ENCODE measurements at places on chromosomes 5 and 9. TPM values are rescaled to one million over a fixed set of nuclear protein-coding genes. Genes with fewer than 3 reads are reported as not detected.

DNA sequence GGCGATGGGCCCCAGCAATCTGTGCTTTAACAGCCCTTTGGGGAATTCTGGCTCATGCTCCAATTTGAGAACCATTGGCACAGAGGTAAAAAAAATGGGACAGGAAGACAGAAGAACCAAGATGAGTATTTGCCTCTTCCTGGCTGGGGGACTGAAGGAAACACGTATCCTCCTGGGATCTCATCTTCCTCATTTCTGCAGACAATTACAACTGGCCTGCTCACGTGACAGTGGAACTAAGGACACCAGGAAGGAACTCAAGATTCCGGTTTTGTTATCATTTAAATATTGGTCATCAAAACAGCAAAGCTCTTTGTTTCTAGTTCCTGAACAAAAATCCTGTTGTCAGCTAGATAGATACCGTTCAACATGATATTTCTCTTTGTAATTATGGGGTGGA, 216.0 kb upstream of the DAP start:
- ATAC-seq, result no peak

- ATAC-seq, result no peak
These were observed 88.5 kb upstream of the SMC5 start for GRCh38 chr9:70170151-70170790.

CACNA1B gene
- not detected for total RNA-seq

GLIPR2 gene
- total RNA-seq, result 8.8 TPM

DNA sequence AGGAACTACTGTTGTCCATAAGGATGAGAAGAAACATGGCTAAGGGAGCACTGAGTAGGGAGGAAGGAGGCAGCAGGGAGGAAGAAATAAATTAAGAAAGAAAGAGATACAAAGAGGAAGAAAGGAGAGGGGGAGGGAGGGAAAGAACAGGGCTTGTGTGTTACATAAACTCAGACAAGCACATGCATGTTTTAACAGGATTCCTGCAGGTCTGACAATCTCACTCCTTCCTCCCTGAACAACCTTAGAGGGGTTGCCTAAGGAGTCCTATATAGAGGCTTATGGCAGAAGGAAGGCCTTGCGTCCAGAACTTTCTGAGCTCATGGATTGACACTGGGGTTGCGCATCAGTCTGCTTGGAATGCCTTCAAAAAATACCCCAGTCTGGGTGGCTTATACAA, 4.2 kb upstream of the KCNIP1 start:
- ATAC-seq, result peak; percentile 40

GRCh38 chr5:172278356-172278755, 5.2 kb downstream of the UBTD2 start:
- no peak for ATAC-seq

ADAM19 gene
- 2.2 TPM for total RNA-seq

GRCh38 chr5:127834094-127834531, 130.9 kb downstream of the CCDC192 start:
- no peak for ATAC-seq

APBA1 gene
- 0.76 TPM for total RNA-seq

GRCh38 chr9:107858260-107858659, 368.7 kb upstream of the KLF4 start:
- no peak for ATAC-seq

DNA sequence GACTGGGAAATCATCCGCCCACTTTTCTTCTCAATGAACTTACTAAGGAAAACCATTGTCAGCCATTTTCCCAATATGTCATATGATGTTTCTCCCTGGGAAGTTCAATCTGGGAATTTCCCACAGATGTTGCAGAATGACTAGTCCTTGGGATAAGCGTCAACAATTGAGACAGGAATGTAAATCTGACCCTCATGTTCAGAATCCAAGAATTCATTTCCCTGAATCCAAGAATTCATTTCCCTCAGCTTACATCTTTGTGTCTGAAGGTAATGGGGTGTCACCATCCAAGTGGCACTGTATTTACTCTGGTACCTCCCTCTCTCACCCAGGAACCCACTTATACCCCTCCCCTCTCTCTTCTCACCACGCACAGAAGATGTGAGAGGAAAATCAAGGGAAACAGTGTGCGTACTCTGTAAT, 7.4 kb downstream of the KLF9 start:
- no peak for ATAC-seq

PCDHGC4 gene
- total RNA-seq, result 1.1 TPM

- peak; percentile 94 for ATAC-seq
These were observed 1164.6 kb upstream of the CDH18 start for GRCh38 chr5:21152611-21153010.

GRCh38 chr9:72681283-72681630, 159.8 kb downstream of the TMC1 start:
- ATAC-seq, result no peak

NRG2 gene
- total RNA-seq, result 1.9 TPM

DUSP1 gene
- 101 TPM for total RNA-seq

- ATAC-seq, result no peak
These were observed 2.5 kb downstream of the MAPK9 start for GRCh38 chr5:180289433-180289832.

- no peak for ATAC-seq
These were observed 201.2 kb downstream of the NXNL2 start for GRCh38 chr9:88736136-88736637.

ZNF366 gene
- total RNA-seq, result 1.1 TPM

DNA sequence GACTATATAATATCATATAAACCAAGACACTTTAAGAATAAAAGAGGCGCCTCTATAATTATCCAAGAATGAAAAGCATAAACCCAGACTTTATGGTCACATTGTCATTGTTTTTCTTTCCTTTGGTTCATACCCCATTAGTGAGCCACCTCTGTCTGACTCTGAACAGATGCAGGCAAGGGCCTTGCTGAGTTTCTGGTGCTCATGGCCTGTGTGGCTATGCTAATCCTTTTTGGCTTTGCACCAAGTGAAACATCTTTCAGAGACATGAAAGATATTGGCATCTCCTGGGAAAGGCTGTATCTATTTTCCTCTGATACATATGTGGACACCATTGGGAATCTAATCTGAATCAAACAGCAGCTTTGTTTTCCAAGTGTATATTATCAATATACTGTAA, 222.5 kb downstream of the CHSY3 start:
- no peak for ATAC-seq

- no peak for ATAC-seq
These were observed 22.3 kb downstream of the ATPSCKMT start for GRCh38 chr5:10227379-10227778.

DNA sequence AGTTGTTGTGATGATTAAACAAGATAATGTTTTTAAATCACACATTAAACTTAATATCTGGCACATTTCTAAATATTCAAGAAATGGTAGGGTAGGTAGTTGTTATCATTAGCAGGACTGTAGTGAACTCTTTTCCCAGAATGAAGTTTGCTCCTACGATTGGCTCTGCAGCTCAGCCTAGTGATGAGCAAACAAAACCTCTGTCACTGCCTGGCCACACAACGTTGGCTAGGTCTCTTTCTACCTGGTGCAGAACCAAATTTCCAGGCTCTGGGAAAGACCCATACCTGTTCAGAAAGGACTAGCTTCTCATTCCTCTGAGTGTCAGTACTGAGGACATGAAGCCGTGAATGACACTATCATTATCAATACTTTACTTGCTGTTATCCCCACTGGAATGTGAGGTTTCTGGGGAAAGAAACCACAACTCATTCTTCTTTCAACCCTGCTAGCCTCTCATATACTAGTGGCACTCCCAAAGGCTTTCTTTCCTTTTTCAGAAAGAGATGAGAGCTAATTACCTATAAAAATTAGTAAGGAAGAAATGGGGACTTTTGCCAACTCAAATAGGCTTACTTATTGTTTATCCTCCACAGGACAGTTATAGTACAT, 219.3 kb upstream of the TRIM32 start:
- no peak for ATAC-seq

GRPEL2 gene
- total RNA-seq, result 49.6 TPM

HRCT1 gene
- total RNA-seq, result 1.2 TPM

DNA sequence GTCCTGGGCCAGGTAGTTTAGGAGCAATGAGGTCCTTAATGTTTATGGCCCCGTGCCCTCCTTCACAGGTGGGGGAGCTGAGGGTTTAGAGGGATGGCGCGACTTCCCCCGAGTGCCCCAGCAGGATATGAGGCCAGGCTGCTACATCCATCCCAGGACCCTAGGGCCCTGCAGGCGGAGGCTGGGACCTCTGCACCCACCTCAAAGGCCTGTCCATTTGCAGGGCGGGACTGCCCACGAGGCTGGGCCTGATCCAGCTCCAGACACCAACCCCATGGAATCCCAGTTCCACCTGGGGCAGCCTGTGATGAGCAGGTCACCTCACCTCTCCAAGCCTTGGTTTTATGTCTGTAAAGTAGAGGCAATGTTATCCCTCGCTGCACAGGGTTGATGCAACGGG, 142.1 kb downstream of the RXRA start:
- no peak for ATAC-seq

DNA sequence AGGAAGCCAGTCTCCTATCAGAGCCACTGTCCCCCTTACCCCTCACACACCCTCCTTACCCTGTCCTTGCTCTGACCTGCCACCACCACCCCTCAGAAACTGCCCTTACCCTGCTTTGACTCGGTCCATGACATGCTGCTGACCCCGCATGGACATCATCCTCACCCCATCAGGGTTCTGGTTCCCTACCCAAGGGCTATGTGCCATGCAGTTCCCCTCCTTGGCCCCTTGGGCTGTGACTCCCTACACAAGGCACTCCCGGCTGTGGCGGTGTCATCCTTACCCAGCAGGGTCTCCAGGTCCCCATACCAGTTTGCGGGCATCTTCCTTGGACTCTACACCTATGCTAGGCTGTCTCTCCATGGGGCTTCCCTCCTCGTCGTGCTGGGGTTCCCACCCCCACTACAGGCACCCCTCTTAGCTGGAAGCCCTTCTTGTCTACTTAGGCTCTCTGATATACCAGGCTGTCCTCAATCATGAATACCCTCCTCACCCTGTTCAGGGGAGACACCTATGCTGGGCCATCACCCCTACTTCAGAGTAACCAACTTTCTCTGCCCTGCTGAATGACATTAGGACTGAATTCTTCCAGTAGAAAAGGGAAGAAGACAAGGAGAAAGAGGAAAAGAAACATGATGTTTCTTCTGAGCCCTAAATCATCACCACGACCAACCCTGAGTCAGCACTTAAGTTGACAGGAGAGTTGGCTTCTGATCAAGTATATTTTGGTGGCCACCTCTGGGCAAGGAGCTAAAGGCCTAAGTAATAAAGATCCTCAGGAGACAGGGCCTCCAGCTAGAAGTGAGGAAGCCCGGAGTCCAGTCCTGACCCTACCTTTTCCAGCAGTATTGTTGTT, 115.2 kb downstream of the GCNT1 start:
- ATAC-seq, result no peak

DNA sequence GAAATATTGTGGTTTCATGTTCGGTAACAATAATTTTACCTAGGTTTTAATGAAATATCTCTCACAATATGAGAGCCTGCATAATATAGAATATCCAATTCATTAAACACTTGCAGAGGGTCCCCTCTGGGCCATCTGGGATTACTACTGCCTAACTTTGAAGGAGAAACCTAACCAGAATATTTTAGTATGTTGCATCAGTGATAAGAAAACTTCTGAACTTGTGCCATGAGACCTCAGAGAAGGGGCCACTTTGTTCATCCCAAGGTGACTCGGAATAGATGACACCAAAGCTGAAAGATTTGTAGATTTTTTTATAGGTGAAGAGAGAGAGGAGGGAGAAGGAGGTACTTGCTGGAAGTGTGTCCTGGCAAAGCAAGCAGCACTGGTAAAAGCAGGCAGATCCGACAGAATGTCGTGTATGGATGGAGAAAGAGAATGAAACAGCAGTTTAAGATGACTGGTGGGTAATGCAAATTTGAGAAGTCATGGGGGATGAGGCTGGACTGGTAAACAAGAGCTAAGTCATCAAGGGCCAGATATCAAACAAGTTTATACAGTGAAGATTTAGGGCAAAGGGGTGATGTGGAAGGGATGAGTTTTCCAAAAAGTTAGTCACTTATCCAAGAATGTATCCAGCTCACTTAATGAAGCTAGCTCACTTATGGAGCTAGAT, 372.3 kb downstream of the ADGRV1 start:
- ATAC-seq, result no peak

DNA sequence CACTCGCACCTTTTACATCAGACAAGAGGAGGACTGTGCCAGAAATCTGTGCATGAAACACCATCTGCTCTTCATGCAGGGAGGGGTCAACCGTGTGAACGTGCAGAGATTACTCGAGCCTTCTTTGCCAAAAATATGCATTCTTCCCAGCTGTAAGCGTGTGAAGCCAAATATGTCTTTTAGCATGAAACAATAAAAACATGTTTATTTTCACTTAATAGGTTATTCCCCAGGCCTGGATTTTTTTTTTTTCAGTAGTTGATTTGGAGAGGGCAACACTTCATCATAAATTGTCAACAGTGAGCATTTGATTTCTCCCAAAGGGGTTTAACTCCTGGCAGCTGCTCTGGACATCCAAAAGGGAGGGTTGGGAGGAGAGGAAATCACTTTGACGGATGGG, 23.8 kb downstream of the PLAC8L1 start:
- no peak for ATAC-seq

HBEGF gene
- 62.1 TPM for total RNA-seq

- ATAC-seq, result no peak
These were observed 2.9 kb upstream of the NPDC1 start for GRCh38 chr9:137048655-137049543.

GRCh38 chr5:160165137-160166068, 46.2 kb upstream of the PWWP2A start:
- peak; percentile 46 for ATAC-seq

DNA sequence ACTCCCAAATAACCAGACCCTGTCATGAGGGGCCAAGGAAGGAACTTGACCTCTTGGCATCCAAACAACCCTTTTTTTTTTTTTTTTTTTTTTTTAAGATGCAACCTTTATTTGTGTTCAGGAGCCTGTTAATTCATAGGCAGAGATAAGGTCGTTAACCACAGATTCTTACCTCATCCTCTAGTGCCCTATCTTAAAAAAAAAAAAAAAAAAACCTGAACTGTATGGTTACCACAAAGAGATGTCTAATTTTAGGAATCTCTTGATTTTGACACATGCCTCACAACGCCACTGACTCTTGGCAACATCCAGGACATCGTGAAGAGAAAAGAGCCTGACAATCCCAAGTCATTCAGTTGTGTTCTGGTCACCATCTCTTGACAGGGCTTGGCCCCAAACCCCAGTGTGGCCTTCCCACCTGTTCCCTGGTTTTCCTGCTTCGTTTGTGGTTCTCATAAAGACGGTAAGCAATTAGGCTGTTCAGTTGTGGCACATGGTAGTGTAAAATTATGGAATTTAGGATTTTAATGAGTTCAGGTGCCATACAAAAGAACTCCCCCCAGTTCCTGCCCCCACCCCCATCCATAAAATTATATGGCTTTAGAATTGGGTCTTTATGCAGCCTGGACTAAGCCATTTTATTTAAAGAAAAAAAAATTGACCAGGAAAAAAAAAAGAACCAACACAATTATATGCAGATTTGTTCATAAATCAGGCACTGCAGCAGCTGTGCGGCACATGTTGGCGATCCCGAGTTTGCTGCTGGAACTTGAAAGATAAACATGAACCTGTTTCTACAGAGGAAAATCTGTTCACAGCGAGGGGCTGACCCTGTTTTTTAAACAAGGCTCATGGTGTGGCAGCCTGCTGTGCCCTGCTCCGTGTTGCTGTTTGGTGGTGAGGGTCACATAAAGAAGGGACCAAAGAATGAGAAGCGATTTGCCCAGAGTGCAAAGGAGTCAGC, 267.8 kb upstream of the CLINT1 start:
- no peak for ATAC-seq

FBP1 gene
- 1.2 TPM for total RNA-seq

Data from esophagus mucosa (tissue), 1 donor.